ENCODE measurements at places on chromosomes 2 and 18.

- DNase-seq, result no peak
These were observed 879 bp upstream of the GALNT5 start for GRCh38 chr2:157256626-157257025.

GRCh38 chr2:43491065-43491639 lies 104.7 kb downstream of the THADA start:
- DNase-seq, result no peak

GRCh38 chr2:171316220-171316619 lies 117.6 kb downstream of the METTL8 start:
- peak; percentile 69 for DNase-seq

DNA sequence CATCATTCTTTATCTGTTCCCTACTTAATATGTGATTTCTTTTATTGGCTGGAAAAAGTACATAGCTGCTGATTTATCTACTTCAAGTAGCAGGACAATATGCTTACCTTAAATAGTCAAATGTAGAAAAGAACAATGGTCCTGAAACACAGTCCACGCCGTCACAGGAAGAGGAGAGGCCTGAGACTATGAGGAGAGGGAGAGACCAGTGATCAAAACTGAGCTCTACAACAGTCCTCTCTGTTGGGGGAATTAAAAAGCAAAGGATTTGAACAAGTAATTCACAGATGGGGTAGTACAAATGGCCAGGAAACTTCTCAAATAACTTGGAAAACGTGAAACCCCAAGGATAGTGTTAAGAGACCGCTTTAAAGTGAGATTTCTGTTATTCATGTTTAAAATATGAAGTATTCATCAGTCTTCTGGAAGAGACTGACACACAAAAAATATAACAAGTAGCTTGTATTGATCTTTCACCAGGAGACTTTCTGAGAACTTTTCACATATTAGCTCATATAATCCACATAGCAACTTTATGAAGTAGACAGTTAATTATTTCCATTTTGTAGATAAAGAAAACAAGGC lies 20.2 kb downstream of the SCYGR8 start:
- DNase-seq, result no peak

- DNase-seq, result no peak
These were observed 158.1 kb downstream of the RBM43 start for GRCh38 chr2:151103551-151103950.

DNA sequence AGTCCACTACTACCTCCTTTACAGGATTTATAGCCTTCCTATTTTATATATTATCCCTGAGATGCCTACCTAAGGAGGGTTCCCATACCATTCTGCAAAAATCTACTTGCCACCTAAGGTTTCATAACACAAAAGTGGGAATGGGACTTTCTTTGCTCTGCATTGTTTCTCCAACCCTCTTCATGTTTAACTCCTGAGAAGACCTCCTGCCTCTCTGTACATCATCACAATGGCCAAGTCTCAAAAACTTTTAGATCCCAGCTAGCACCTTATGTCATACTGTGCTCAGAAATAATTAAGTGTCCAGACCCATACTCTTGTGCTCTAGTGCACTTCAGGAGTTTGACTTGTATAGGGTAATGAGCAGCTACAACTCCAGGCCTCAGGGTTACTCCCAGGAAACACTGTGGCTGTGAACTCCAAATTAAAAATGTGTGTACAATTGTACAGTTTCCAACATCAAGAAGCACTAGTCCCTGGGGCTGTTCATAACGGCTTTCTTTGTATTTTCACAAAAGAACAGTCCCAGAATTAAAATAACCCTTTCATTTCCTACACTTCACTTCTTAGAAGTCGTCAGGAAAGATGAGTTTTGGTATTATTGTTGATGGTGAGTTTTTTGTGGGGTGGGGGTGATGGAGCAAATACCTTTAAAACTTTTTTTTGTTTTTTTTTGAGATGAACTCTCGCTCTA lies 39.4 kb downstream of the METAP1D start:
- DNase-seq, result no peak

GRCh38 chr18:32437100-32437834 lies 33.4 kb downstream of the GAREM1 start:
- DNase-seq, result no peak

DNA sequence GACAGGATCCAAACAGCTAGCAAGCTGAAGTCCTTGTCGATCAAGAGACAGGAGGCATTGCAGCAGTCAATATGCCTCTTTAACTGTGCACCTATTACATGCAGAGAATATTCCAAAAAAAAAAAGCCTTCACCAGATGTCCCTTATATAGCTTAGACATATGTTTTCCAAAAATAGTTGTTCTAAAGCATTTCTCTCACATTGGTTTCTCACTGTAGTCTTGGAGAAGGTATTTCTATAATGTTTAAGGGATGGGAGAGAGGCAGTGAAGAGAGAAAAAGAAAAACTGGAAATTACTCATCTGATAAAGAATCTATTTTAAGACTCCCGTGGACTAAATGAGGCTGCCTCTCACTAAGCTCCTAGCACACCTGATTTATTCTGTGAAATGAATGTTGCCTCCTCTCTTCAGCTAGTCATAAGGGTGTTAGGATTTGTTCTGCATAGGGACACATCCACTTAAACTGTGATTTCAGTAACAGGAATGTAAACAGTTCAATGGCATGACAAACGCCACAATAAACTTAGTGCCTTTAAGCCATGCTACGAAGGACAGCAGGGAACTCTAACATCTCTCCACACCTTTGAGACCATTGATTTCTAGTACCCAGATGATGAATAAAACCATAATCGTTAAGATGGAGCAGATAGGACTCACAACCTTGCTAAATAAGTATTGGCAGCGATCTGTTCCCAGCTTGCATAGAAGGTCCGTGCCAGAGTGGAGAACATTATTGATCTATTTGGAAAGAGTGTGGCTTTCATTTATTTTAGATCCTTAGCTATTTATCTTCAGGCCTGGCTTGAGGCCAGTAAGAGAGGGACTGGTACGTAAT lies 98.6 kb upstream of the NCK2 start:
- no peak for DNase-seq

GRCh38 chr2:126916744-126917143 lies 18.1 kb downstream of the TEX51 start:
- no peak for DNase-seq

DNA sequence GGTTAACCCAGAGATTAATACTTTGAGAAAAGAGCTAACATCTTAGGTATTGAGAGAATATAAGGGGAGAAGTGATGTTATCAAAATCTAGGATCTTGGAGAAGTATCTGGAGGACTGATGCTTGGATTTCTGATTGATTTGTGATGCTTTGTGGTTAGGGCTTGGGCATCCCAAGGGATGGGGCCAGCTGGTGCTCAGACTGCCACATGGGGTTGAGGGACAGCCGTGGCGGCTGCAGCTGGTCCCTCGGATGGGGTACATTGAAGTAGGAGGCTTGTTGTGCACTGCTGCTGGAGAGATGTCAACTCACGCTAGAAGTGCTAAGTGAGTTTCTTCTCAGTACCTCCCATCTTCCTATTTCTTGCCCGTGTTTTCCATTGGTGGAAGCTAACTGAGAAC lies 22.4 kb downstream of the HRH4 start:
- DNase-seq, result no peak

DNA sequence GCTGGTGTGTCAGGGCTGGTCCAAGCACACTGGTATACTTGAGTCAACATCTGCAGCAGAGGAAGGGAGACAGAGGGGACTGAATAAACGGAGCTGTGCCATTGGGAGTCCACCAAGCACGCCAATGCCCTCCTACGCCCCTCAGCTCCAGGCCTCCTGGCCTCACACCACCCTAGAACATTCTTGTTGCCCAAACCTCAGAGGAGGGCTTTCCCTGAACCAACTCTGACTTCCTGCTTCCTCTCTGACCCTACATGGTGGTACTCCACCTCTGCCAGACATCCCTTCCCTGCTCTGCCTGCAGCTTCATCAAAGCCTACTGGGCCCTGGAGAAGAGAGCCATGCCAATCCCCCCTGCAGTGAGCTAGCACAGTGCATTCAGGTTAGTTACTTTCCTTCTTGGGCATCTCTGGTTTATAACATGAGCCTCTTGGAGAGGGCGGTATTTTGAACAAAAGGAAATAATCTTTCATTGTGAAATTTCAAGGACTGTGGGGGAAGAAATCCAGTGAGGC lies 54.4 kb downstream of the ZBTB7C start:
- no peak for DNase-seq

DNA sequence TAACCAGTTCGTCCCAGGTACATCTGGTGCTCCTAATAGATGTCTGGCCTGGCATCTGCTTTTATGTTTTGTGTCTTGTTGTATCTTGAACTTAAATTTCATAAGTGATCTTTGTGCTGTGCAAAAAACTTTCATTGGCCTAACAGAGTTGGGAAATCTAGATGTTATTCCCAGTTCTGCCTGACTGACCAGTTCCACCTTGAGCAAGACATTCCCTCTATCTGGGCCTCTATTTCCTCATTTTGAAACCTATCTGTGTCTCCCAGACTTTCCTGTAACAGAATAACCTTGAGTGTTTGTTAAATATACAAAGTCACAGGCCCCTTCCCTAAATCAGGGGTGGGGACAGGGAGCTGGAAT lies 90.5 kb upstream of the MSH2 start:
- DNase-seq, result no peak

DNA sequence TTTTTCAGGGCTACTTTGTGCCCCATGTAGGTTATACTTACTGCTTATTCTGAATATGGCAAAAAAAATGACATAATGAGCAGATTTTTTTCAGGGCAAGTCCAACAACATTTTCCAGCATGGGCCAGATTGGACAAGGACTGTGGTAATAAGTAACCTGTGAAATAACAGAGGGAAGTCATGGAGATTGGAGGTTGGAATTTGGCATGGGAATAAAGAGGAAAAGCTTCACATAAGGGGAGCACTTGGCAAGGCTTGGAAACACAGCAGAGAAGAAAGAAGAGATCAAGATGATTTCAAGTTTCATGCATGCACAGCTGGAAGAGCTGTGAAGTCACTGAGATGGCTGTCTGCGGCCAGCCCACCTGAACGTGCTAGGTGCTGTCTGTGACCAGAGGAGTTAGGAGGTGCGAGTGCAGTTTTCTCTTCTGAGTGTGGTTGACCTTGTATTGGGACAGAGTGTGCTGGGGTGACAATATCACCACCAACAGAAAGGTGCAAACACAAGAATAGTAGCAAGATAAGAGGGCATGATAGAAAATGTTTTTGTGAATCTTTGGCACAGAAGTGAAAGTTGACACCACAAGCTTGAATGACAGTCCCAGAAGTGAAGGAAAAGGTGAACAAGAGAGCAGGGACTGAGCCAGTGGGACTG lies 71.1 kb upstream of the DSC1 start:
- no peak for DNase-seq

GRCh38 chr2:98063291-98063854 lies 23.6 kb upstream of the VWA3B start:
- DNase-seq, result no peak

DNA sequence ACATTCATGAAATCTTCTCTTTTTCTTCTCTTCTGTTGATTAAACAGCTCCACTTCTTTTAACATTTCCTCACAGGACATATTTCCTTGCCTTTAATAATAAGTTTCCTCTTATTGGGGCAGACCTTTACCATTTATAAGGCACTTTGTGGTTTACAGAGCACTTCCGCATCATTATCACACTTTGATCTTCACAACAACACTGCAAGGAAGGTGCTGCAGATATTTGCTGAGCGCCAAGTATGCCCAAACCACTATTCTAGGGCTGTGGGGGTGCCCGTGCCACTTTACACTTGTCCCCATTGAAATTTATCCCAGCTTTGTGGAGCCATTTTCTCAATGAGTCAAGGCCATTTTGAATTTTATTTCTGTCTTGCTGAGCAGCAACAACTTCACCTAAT lies 246.6 kb downstream of the SS18 start:
- DNase-seq, result no peak

Data from tongue (tissue), 3 donors.